ENCODE measurements at places on chromosomes 3 and 15. TPM values are rescaled to one million over a fixed set of nuclear protein-coding genes. Genes with fewer than 3 reads are reported as not detected.

DNA sequence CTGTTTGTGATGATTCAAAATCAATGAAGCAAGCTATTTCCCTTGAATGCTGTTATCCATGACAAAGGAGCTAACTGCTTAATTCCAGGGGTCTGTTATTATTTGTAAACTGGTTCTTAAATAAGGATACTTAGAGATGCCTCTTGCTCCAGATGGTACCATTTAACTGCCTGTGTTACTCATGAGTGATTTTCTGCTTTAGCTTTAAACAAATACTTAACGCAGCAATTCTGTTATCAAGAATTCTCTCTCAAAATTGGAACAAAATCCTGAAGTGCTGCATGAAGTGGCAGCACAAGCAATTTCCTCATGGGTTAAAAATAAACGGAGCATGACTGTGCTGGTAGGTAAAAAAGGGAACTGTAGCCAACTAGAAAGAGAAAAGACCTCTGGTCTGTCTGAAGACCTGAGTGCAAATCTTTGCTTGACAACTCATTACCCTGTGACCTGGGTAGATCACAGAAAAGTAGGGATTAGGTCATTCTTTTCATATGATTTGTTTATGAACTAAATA is 62.5 kb upstream of the GBE1 start:
- DNase-seq, result no peak

GRCh38 chr3:35064761-35065160 is 574.6 kb upstream of the ARPP21 start:
- no peak for DNase-seq

The PLS1 gene
- total RNA-seq, result 1.9 TPM

The MOBP gene
- total RNA-seq, result not detected

The EPHB3 gene
- total RNA-seq, result 2.8 TPM

DNA sequence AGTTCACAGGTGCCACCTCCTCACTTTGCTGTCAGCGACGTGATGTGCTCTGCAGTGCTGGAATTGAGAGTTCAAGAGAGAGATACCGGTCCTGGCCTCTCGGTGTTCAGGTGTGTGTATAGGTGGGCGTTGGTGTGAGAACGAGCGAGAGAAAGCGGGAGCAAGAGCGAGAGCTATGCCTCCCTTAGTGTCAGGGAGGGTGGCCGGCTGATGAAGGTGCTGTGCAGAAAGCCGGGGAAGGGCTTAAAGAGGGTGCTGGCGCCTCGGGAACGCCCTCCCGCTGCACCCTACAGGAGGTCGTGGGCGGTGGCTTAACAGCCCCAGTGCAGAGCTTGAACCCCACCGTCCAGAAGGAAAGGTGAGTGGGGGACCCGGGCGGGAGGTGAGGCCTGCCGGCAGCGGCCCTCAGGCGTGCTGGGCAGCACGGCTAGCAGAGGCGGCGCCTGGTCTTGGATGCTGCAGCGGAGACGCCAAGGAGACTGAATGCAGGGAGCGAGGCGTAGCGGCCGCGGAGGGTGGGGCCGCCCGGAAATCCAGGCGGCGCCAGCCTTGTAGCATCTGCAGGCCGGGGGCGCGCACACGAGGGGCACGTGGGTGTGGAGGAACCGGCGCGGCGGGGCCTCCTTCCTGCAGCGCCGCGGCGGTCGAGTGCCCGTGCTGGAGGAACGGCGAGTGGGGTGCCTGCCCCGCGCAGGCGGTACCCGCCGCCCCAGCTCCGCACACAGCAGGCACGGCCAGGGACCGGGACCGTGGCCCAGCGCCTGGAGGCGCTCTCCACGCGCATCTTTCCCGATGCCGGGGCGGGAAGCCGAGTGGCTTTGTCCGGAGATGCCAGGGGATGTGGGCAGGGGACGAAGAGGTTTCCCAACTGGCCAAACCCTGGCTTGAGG is 246.8 kb upstream of the TOPAZ1 start:
- no peak for DNase-seq

GRCh38 chr15:35130245-35130644 is 45.1 kb upstream of the NANOGP8 start:
- no peak for DNase-seq

The CSPG4 gene
- total RNA-seq, result 22.0 TPM

The CIB2 gene
- 18.5 TPM for total RNA-seq

- DNase-seq, result no peak
Observed at GRCh38 chr3:113660896-113661295, 35.5 kb downstream of the USF3 start.

GRCh38 chr15:74036271-74037170 is 42.0 kb downstream of the PML start:
- peak; percentile 61 for DNase-seq

- DNase-seq, result no peak
Observed at GRCh38 chr15:100339999-100340398, 1.8 kb downstream of the ADAMTS17 start.

The UBAP1L gene
- total RNA-seq, result 2.2 TPM

The EOGT gene
- total RNA-seq, result 53.1 TPM

The ZBTB47 gene
- 137 TPM for total RNA-seq

The SLC30A4 gene
- total RNA-seq, result 3.6 TPM

- no peak for DNase-seq
Observed at GRCh38 chr15:23574742-23575141, 9.3 kb downstream of the MKRN3 start.

DNA sequence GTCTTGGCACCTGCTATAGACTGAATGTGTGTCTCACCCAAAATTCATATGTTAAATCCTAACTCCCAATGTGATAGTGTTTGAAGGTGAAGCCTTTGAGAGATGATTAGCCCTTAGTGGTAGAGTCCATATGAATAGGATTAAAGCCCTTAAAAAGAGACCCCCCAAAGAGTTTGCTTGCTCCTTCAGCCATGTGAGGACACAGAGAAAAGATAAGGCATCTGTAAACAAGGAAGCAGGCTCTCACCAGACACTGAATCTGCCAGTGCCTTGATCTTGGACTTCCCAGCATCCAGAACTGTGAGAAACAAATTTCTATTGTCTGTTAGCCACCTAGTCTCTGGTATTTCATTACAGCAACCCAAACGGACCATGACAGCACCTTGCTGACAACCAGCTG is 16.6 kb downstream of the KPNA1 start:
- no peak for DNase-seq

- DNase-seq, result no peak
Observed at GRCh38 chr15:38320181-38320580, 67.5 kb downstream of the SPRED1 start.
